ENCODE measurements at places on chromosomes 6 and 20.

DNA sequence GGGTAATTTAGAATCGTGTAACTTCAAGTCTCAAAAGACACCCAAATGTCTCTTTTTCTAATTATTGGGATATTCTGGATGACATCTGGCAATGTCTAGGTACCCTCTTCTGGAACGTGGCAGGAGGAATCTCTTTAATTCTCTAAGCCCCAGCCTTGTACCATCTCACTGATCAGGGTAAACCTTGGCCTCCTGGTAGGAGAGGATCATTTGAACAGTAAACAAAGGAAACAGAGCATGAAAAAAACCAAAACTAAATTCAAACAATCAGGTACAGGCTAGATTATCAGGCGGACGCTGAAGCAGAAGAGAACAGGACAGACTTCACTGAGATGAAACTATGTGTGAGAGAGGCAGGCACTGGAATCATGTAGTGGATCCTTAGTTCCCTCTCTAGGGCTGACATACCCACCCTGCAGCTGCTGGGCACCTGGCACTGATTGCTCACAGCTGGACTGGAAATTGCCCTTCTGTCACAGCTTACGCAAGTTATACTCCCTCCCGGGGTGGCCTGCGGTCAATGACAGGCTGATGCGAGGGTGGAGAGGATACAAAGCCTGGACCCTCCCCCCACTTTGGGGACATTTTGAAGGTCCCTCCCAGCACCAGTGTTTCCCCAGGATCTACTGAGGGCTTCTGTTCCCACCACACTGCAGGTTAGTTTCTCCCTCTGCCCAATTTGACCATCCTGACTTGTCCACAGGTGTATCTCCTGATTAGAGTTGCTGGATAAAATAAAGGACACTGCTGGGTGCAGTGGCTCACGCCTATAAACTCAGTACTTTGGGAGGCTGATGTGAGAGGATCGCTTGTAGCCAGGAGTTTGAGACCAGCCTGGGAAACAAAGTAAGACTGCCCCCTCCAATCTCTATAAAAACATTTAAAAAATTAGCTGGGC lies 20.6 kb upstream of the ZBTB24 start:
- peak; percentile 76 for DNase-seq

DNA sequence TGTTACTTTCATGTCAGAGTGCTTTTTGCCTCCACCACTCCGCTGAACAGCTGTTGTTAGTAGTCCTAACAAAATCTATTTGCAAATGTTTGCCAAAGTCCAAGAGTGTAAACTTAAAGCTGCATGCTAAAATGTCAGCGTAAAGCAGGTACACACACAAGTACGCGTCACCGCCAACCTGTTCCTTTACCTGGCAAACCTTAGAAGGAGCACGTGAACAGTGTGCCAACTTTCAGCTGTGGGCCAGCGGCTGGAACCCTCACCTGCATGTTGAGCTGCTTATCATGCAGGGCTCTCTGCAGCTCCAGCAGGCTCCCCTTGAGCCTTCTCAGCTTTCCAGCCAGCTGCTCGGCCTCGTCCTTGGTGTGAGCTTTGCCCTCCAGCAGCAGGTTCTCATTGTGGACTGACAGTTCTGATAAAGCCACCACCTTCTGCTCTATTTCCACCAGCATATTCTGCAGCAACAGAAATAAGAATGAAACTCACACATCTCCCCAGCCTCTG lies 359.3 kb downstream of the SYNE1 start:
- peak; percentile 77 for DNase-seq

- no peak for DNase-seq
Observed at GRCh38 chr6:137737836-137738596, 129.0 kb upstream of the TNFAIP3 start.

GRCh38 chr20:7926767-7927166 lies 13.5 kb downstream of the HAO1 start:
- peak; percentile 51 for DNase-seq

- no peak for DNase-seq
Observed at GRCh38 chr20:34010405-34010931, 16.8 kb downstream of the RALY start.

GRCh38 chr6:1832844-1833787 lies 223.4 kb downstream of the FOXC1 start:
- no peak for DNase-seq

- peak; percentile 85 for DNase-seq
Observed at GRCh38 chr20:25247000-25247517, 826 bp upstream of the PYGB start.

DNA sequence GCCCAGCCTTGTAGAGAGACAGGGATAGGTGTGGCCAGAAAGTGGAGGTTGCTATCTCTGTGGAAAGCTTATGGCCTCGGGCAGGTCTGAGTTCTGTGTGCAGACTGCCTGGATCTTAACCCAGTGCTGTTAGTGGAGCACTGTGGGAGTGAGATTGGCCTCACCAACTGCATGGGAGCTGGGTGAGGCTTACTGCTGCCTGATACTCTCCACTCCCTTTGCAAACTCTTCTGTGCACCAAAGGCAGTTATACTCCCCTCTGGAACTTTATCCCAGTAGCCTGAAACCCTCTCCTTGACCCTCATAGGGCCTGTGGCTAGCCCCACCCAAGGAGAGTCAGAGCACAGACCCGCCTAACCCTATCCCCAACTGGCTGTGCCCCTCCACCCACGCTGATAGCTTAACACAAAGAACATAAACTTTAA lies 41.4 kb upstream of the PKIB start:
- no peak for DNase-seq

- DNase-seq = no peak
Observed at GRCh38 chr20:58714340-58714922, 21.8 kb downstream of the NPEPL1 start.

- DNase-seq = no peak
Observed at GRCh38 chr6:104527761-104528415, 331.8 kb downstream of the HACE1 start.

DNA sequence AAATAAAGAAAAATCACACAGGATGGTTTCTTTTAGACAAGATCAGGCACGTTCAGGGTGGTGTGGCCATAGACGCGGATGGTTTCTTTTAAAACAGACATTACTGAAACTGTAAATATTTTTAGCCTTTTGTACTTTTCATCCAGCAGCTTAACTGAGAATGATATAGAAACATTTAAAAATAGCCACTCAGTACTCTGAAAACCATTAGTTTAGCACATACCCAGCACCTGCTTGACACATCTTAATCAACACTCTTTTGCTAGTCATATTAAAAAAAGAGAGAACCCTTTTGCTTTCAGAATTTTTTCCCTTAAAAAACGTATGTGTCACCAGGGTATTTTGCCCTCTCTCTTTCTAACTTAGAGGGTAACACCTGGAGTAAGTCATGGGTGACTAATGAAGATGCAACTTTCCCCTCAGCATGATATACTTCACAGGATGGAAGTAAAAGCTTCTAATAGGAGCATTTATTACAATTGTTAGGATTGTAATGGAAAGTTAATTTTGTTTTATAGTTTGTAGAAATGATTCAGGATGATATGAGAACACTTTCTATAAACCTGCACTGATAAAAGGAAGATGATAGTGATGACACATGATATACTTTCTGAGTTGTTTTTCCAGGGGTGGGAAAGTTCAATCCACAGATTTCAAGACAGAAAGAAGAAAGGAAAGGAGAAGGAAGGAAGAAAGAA lies 45.2 kb downstream of the BACH2 start:
- DNase-seq = no peak

- DNase-seq = no peak
Observed at GRCh38 chr6:30819297-30819917, 64.9 kb upstream of the DDR1 start.

- peak; percentile 96 for DNase-seq
Observed at GRCh38 chr6:2988426-2989331, 11.0 kb upstream of the NQO2 start.

- no peak for DNase-seq
Observed at GRCh38 chr6:37480951-37481534, 18.6 kb downstream of the CCDC167 start.

GRCh38 chr6:148274809-148275208 lies 67.8 kb upstream of the SASH1 start:
- no peak for DNase-seq

GRCh38 chr20:57310821-57311514 lies 18.6 kb upstream of the SPO11 start:
- DNase-seq = no peak

DNA sequence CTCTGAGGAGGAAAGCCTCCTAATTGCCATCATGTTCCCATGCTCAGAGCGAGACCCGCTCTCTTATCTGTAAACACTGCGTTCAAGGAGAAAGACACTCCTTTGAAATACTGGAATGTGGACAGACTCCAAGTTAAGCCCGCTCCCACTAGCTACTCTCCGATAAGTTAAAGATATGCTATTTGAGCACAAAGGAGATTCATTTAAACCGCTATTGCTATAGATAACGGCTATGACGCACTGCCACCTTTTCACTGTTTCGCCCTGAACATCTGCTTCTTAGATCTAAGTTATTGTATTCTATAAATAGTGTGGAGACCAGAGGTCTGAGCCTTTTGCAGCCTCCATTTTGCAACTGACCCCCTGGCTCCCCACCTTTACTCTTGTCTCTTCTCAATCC lies 82.3 kb downstream of the GPX5 start:
- DNase-seq = no peak

GRCh38 chr6:4055420-4056041 lies 23.4 kb downstream of the FAM217A start:
- peak; percentile 79 for DNase-seq

DNA sequence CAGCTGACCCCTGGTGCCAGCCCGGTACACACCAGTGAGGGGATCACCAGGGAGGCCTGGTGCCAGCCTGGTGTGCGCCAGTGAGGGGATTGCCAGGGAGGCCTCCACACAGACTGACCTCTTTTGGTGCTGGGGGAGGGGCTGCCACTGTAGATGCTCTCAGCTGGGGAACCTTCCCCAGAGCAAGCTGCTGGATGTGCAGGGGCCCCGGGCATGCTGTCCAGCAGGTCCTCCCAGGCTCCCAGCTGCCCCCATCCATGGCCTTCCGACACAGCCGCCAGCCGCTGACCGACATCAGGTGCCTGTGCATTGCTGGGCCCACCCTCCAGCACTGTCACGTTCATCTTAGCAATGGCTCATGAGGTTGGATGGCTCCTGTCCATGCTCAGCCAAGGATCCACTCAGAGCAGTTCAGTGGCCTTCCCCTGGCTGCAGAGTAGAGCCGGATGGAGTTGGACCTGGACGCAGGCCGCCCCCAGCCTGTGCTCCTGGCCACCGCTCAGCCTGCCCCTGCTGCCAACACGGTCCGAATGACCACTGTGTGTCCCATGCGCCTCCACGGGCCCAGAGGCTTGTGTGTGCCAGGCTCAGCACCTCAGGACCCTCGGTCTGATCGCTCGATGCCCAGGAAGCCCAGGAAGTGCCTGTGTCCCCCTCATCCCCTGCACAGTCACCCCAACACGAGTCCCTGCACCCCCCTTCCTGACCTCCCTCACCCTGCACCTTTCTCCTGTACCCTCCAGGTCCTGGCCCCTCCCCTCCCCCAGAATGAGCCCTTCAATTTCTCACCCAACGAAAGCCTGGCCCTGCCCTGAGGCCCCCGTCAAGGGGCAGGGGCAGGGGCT lies 95.7 kb downstream of the YTHDF1 start:
- DNase-seq = no peak

GRCh38 chr20:922781-923180 lies 6.6 kb upstream of the ANGPT4 start:
- no peak for DNase-seq

DNA sequence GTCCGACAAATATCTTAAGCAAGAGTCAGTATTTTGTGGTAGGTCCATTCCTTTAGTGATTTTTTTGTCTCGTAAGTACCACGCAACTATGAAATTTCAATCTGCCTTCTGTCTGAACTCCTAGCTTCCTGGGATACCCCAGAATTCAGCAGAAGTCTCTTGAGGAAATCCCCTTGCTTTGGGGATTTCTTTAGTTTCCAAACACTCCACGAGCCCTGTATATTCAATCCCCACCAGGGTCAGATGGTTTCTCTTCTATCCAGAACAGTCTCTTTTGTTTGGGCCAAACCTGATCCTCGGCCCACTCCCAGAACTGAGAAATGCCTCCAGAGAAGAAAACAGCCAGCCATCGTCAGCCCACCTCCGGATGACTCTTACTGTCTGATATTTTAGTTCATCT lies 113.0 kb downstream of the CHD6 start:
- DNase-seq = no peak

DNA sequence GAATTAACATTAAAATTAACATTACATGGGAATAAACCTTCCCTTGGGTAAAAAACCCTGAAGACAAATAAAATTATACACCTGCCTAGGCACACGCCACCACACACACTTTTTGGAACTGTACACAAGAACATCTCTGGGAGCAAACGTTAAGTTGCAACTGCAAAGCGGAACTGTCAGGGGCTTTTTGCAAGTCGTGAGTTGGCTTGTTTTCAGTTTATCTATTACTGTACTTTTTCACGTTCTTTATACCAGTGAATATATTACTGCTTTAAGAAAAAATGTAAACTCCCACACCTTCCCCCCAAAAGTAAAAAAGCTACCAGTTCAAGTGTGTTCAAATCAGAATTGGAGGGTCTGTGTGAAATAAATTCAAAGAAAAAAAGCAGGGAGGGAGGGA lies 65.5 kb upstream of the NFATC2 start:
- DNase-seq = no peak

DNA sequence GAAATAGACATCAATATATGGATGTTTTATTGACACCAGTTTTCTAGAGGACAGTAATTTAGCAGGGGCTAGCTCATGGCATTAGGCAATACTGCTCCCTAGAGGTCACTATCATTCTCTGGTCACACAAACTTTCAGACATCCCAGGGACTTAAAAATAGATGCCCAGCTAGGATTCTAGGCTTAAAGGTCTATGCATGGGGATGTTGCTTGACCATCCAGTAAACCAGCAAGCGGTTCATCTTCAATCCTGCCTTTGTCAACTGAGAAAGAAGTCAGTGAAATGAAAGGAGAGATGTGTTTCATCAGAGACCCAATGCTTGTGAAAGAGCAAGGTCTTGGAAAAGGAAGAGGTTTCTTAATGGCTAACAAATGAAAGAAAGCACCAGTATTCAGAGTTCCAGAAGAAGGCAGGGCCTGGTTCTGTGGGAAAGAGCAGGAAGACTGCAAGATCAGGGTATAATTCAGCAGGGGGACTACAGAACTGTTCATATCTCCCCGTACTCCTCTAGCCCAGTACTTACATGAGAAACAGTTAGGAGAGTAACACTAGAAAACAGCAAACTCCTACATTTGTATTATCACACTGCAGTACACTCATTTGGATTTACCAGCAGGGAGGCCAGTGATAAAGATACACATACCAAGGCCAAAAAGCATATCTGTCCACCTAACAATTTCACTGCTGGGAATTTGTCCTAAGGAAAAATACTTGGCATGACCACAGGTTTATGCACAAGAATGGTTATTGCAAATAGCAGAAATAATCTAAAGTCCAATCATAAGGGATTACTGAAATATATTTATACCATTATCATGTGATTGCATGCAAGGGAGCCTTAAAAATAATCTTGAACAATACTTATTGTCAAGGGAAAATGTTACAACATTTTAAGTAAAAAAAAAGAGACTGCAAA lies 151.4 kb upstream of the LAMA2 start:
- DNase-seq = peak; percentile 73

DNA sequence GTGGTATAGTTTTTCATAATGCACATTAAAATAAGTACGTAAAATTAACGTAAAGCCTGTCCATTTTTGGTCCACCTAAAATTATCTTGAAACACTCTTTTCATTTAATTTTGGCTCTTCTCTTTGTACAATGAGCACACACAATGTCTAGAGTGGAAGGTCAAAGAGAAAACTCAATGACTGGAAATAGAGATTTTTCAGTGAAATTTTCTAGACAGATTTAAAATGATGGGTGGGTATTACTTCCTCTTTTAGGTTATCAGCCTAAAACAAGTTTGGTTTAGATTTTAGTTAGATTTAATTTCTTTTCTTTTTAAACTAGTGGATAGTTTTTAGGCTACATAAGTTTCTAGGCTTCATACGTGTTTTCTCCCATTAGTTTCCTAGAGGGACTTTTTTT lies 24.9 kb downstream of the DSE start:
- DNase-seq = no peak

GRCh38 chr6:137866914-137867684 lies at the start of gene TNFAIP3:
Gene TNFAIP3 (plus strand): TSS chr6:137867259. CDS start chr6:137871228, 3,969 bp downstream.
- DNase-seq = peak; percentile 94

All from myocyte (in vitro differentiated cells).